Spleen (tissue), 13 donors: ENCODE measurements at places on chromosomes 13 and 19. TPM values are rescaled to one million over a fixed set of nuclear protein-coding genes. Genes with fewer than 3 reads are reported as not detected.

- H3K4me3 ChIP-seq, result no peak overlapping the region
- no peaks in the 10 kb centered on the region for H3K27me3 ChIP-seq
- DNase-seq, result no peak
Observed at GRCh38 chr13:80164462-80164861, 176.5 kb downstream of the SPRY2 start.

- peaks cover 96% of the 10 kb centered on the region for H3K36me3 ChIP-seq
- no peaks in the 10 kb centered on the region for H3K27me3 ChIP-seq
- H3K27ac ChIP-seq, result no peak overlapping the region
- no peak overlapping the region for H3K4me3 ChIP-seq
Observed at GRCh38 chr19:57212109-57212508, 18.7 kb upstream of the AURKC start.

DNA sequence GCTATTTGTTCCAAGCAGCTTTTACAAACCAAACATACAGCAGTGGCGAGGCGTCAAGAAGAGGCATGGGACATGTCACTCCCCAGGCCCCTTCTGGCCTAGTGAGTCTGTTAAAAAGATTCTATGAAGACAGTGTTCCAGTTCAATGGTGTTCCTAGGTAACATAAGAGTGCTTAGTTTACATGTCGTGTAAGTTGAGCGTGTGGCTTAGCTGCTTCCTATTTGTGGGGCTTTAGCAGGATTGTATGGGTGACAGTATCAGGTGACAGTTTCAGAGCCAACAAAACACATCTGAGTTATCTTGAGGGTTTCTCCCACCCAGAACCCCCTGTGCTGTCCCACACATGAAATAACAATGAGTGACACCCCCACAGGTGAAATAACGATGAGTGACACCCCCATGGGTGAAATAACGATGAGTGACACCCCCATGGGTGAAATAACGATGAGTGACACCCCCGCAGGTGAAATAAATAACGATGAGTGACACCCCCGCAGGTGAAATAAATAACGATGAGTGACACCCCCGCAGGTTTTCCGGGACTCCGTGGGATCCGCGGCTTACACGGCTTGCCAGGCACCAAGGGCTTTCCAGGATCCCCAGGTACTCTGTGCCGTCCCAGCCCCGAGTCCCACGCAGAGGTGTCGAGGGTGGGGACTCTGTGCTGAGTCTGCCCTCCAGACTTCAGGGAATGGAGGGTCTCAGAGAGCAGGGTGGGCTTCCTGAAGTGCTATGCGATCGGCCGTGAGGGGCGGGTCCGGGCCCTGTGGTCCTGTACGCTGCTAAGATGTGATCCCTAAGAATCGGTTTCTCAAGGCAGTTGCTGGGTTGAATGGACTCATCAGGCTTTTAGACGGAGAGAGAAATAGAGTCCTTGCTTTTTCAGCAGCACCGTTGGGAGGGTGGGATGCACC is 68.6 kb downstream of the RAB20 start:
- no peak overlapping the region for H3K27ac ChIP-seq
- H3K27me3 ChIP-seq, result no peaks in the 10 kb centered on the region
- peaks cover 3% of the 10 kb centered on the region for H3K36me3 ChIP-seq
- no peaks in the 10 kb centered on the region for H3K4me1 ChIP-seq
- no peak for DNase-seq

GRCh38 chr19:5343848-5344247 is 3.2 kb upstream of the PTPRS start:
- H3K4me3 ChIP-seq, result no peak overlapping the region
- no peaks in the 10 kb centered on the region for H3K36me3 ChIP-seq
- H3K4me1 ChIP-seq, result peaks cover 15% of the 10 kb centered on the region
- H3K27me3 ChIP-seq, result peaks cover 35% of the 10 kb centered on the region
- H3K27ac ChIP-seq, result no peak overlapping the region

GRCh38 chr19:33158365-33158764 is 26.5 kb downstream of the WDR88 start:
- DNase-seq, result no peak
- no peaks in the 10 kb centered on the region for H3K36me3 ChIP-seq
- no peaks in the 10 kb centered on the region for H3K4me1 ChIP-seq
- no peak overlapping the region for H3K4me3 ChIP-seq

The DOCK9 gene
- 47.6 TPM for total RNA-seq
